ENCODE measurements at places on chromosomes 6 and 20.

DNA sequence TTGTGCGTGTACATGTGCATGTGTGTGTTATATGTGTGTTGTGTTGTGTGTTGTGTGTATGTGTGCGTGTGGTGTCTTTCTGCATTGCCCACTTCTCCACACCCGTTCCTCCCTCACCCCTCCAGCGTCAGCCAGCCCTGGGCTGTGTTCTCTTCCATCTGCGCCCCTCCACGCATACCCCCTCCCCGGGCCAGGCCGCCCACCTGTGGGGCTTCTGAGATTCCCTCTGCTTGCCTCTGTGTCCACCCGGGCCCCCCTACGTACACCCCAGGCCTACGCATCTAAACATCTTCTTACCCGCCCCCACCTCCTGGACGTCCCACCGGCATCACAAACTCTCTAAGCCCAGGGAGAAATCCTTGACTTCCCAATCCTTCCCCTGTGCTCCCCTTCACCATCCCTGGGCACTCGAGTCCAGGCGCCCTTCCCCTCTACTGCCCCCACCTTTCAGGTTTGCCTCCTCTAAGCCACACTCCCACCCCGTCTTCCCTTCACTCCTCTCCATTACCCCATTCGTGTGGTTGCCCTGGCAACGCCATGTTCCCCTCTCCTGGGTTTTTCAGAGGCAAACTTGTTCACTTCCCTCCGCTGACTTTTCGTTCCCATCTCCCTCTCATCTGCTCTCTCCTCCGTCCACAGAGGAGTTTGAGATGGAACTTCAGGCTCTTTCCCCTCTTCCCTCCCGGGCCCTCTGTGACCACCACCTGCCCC lies 81.7 kb upstream of the NNAT start:
- peak; percentile 33 for DNase-seq

DNA sequence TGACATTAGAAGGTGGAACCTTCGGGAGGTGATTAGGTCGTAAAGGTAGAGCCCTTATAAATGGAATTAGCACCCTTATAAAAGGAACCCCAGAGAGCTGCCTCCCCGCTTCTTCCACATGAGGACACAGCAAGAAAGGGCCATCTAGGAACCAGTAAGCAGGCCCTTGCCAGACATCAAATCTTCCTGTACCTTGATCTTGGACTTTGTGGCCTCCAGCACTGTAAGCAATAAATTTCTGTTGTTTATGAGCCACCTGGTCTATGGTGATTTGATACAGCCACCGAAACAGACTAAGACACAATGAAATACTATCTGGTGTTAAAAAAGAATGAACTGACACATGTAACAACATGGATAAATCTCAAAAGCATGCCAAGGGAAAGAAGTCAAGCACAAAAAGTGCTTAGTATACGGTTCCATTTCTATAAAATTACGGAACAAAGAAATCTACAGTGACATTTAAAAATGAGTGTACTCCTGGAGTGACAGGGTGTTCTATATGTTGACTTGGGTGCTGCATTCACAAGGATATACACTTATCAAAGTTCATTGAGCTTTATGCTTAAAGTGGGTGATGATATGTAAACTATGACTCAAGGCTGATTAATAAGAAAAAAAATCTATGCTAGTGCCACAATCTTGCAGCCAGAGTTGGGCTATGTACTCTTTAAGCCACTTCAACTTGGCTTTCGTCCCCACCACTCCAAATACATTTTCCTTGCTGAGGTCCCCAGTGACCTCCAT lies 18.4 kb downstream of the SERPINB1 start:
- no peak for DNase-seq

GRCh38 chr6:167306401-167306998 lies 15.4 kb downstream of the UNC93A start:
- no peak for DNase-seq

DNA sequence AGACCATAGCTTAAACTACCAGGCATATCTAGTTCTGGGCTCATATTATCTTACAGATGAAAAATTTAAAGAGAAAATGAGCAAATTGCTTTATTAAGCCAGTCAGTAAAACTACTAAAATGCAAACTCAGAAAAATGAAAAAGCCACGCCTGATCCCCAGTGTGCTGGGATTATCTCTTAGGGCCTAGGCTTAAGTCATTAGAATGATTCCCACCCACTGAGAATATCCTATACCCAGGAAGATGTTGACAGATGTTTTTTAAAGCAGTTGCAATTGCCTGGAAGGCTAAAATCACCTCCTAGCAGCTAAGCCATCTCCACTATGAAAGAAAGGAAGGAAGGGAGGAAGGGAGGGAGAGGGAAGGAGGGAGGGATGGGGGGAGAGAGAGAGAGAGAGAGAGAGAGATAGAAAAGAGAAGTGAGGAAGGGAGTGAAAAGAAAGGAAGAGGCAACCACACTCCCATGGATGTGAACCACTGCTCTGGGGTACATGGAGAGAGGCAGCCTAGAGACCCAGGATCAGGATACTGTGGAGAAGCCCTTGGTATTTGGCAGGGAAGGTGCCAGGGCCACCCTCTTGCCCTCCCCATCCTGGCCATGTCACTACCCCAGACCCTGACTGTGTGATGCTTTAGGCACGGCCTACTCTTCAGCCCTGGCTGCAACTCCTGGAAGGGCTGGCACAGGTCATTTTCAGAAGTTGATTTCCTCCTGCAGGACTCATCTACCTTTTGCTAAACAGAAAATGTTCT lies 21.9 kb downstream of the NEDD9 start:
- DNase-seq: no peak

DNA sequence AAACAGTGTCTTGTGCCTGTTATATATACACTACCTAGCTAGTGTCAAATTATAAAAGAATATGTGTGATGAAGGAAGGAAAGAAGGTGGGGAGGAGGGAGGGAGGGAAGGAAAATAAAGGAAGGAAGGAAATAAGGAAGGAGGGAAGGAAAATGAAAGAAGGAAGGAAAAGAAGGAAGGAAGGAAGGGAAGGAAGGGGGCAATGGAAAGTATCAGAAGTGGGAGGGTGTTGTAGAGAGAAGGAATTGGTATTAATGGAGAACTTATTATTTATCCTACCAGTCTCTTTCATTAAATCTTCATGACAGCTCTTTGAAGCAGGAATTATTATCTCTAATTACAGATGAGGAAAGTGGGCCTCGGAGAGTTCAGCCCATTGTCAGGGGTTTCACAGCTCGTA lies 202.4 kb downstream of the SAMD5 start:
- DNase-seq: no peak

DNA sequence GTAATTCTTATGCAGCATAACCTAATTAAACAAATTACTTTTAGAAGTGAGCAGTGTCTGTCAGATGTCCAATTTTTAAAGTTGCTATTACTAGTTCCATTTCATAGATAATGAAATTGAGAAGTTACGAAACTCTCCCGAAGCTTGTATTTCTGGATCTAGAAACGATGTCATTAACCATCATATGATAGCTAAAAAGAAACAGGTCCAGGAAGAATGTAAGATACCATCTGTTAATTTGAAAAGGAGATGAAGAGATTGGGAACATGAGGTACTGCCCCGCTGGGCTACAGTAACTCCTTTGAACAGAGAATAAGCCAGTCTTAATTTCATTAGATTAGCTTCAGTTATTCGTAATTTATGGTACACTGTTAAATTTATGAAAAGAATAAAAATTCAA lies 47.5 kb upstream of the TMX4 start:
- no peak for DNase-seq

GRCh38 chr6:43267619-43268354 lies 24.5 kb downstream of the TTBK1 start:
- no peak for DNase-seq

DNA sequence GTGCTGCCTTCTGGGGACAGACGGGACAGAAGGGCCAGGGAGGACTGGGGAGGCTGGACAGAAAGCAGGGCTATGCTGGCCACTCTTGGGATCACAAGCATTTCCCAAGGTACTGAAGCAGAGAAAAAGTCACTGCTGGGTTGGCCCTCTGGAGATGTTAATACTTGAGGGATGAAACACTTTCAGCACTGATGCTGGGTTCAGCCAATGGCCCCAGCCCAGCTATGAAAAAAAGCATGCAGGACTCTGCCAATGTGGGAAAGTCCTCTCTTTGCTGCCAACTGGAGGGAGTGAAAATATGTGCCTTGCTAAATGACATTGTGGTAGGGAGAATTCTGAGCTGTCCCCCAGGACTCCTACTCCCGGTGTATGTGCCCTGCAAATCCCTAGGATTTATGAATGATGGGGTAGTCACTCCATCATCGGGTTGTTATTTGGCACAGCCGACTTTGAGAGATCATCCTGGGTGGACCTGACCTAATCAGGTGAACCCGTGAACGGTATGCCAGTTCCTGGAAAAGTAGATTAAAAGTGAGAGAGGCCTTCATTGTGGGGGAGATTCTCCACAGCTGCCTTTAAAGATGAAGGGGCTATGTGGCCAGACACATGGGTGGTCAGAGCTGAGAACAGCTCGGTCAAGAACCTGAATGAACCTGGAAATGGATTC lies 119.9 kb upstream of the TRAF3IP2 start:
- DNase-seq: no peak

DNA sequence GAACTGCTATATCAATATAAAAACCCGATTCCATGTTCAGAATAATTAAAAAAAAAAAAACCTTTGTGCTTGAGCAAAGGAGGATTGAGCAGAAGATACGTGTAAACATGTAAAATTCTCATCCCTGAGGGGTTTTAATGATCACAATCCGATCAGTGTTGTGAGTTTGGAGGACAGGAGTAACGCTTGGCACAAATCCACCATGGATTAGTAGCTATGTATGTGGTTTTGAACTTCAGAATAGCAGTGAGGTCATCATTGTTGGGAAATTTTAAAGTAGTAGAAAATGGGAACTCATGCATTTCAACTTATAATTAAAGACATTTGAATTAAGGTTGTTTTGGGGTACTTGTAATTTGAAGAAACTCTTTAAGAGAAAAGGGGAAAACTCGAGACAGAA lies 203.2 kb downstream of the RPS12 start:
- no peak for DNase-seq

- DNase-seq: no peak
Measured at GRCh38 chr6:33417128-33417902, 592 bp downstream of the CUTA start.
